Stimulated activated CD4-positive, alpha-beta T cell treated with anti-CD3 and anti-CD28 coated beads, Interleukin-1b, Interleukin-23, amount 100 ng/mL, for 1 hour (primary cell): ENCODE measurements at places on chromosomes 6 and 20.

DNA sequence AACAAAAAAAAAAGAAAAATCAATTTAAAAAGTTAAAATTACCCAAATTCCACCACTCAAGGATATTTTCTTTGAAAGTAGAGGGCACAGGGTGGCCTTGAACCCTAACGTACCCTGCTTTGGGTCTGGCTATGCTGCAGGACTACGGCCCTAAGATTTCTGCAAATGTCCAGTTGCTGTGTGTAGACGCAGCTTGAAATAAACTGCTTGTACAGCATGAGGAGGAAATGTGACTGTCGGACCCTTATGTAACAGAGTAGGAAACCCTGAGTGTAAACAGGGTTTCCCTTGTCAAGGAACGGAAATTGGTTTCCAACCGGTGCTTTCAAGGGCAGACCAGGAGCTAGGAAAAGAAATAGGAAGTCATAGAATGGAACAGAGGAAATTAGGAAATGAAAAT lies 60.7 kb upstream of the SHLD1 start:
- DNase-seq = no peak

GRCh38 chr6:12484519-12484918 lies 194.4 kb downstream of the EDN1 start:
- no peak for DNase-seq

DNA sequence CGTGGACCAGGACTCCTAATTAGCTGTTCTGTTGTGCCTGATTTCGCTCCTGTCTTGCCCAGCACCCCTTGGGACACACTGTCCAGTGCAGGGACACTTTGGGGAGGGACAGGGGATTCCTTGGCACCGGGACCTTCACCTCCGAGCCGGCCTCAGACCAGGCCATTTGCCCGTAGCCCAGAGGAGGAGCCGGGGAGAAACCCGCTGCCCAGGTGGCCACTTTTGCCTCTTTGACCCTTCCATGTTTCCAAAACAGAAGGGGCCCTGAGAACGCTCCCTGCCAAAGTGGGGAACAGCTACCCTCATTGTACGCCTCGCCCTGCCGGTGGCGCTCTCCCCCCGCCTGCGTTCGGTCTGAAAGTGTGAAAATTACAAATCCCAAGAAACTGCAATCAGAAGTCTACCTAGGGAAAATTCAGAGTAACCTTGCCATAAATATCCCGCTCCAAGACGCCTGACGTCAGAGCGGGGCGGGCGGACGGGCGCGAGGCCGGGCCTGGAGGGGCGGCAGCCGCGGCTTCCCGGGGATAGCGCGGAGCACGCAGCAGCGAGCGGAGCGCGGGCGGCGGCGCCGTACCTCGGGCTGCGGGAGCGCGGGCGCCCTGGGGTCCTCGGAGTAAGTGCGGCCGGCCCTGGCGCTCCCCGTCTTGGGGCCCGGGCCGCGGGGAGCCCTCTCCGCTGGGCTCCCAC lies at the start of gene DAAM2:
TSS of gene DAAM2 (plus strand) at position 527 of the 690 bp plus-strand sequence. CDS start 63,927 bp downstream, outside the sequence.
- DNase-seq = no peak

DNA sequence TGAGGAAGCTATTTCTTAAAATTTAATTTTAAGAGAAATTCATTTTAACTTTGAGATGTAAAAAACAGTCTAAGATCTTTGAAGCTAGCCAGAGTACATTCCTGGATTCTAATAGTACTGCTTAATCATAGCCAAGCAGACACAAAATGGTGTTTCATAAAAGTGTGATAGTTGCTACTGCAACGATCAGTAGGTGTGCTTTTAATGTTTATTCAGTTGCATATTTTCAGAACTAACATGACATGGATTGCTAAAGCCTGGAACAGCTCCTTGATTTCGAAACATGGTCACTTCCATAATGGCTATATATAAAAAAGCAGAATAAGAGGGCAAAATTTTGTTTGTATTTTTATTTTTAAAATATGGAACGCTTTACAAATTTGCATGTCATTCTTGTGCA lies 35.5 kb downstream of the SESN1 start:
- DNase-seq = no peak

GRCh38 chr6:110645685-110646418 lies 169.4 kb downstream of the CDK19 start:
- DNase-seq = no peak

DNA sequence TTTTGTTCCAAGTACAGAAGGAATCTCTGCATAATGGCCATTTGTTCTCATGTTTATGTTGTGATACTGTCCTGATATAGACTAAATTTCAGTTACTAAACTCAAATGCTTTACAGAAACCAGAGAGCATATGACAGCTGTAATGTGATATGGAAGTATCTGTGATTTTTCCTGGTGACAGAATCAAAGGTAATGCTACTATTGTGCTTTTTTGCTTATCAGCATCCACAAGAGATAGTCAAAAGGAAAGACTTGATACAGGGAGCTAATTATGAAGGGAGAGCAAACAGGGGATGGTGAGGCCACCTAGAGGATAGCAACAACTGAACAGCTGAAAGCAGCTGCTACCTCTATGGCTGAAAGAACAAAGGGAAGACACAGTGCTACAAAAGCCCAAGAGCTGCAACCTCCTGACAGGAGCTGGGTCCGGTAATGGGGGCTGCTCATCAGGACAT lies 181.4 kb downstream of the PHF3 start:
- DNase-seq = no peak
